ENCODE measurements at places on chromosomes 12 and 14.

- no peak for DNase-seq
Measured at GRCh38 chr14:102295270-102295669, 9.7 kb downstream of the MOK start.

- DNase-seq = no peak
Measured at GRCh38 chr12:105916760-105917039, 222.1 kb downstream of the NUAK1 start.

DNA sequence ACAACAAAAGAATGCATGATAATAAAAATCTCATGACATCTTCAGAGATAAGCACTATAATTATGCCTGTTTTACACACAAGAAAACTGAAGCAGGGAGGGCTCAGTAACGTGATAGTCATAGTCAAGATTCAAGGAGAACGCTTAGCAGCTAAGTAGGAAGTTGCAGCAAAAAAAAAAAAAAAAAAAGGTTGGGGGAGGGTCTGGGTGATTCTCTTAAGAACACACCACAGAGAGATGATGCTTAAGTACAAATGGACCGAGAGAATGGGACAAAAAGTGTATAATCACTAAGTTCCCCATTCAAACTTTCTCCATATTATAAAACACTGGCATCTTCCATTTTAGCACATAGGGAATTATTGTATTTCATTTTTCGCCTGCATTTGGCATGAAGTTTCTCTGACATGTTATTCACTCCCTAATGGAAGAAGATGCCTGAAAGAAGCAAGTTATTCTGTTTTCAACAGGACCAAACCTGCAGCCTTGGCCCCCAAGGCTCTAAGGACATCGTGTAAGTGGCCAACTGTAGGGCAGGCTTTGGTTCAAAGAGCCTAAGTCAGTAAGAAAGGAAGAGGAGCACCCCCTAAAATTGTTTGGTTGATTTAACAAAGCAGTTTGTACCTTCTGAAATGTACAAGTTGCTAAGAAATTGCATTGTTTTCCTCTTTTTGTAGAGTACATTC lies 142.9 kb upstream of the TMPO start:
- no peak for DNase-seq

DNA sequence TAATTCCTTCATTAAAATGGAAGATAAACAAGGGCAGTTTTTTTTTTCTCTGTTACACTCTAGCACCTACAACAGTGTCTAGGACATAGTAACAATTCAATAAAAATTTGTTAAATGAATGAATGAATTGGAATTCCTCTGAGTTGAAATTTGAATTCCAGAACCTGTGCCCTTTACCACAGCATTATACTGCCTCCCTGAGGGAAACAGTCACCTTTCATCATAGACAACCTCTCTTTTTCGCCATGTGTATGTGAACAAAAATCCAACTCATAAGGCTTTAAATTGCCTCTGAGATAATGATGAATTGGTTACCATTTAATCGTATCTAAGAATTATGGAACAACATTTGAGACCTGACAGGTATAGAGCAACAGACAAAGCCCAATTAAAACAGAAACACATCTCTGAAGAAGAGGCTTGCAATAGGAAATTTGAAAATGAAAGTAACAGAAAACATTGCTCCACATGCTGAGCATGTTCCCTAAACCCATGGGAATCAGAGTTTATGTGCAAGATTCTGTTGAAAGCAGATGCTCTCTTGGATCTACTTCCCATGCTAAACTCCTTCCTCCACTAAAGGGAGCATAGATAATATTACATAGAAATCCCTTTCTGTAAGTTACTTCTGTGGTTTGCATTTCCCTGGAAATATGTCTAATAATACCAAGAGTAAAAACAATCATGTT lies 657.8 kb downstream of the GALC start:
- DNase-seq = no peak

DNA sequence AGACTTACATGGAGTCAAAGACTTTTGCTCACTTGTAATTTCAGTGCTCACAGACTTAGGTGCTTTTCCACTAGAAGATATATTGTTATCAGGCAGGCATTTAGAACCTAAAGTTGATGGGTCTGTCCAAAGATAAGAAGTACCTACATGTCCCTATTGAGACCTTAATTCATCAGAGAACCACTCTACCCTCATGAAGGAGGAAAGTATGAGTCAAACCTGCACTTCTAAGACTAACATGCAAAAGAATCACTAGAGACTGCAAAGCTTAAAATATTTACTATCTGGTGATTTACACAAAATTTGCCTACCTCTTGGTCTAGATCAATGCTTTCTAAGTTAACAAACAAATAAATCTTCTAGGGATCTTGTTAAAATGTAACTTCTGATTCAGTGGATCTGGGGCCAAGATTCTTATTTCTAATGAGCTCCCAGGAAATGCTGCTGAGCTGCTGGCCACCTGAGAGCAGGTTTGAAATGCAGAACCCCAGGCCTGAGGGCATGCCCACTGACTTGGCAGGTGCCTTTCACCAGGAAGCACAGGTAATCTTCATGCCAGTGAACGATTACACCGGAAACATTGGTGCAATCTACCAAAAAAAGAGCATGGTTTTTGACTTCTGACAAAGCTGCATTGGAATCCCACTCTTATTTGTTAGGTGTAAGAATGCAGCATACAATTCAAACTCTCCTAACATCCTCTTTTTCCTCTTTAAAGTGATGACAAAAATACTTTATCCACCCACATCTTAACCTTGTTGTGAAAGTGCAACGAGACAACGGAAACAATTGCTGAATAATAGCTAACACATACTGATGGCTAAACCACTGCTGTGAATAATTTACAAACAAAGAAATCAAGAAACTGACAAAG lies 214.2 kb downstream of the ADAMTS20 start:
- no peak for DNase-seq

GRCh38 chr14:77590845-77591485 lies 25.5 kb downstream of the SPTLC2 start:
- no peak for DNase-seq

GRCh38 chr14:32003585-32003984 lies 73.5 kb upstream of the ARHGAP5 start:
- DNase-seq = no peak

GRCh38 chr12:47296828-47297227 lies 217.1 kb upstream of the AMIGO2 start:
- DNase-seq = no peak

- no peak for DNase-seq
Measured at GRCh38 chr12:44544018-44544417, 332.1 kb downstream of the NELL2 start.

Measured in NCI-H510A (cell line).